Right atrium auricular region (tissue), 2 donors: ENCODE measurements at places on chromosomes 12 and 14. TPM values are rescaled to one million over a fixed set of nuclear protein-coding genes. Genes with fewer than 3 reads are reported as not detected.

NKX2-1 gene
- not detected for total RNA-seq

DNA sequence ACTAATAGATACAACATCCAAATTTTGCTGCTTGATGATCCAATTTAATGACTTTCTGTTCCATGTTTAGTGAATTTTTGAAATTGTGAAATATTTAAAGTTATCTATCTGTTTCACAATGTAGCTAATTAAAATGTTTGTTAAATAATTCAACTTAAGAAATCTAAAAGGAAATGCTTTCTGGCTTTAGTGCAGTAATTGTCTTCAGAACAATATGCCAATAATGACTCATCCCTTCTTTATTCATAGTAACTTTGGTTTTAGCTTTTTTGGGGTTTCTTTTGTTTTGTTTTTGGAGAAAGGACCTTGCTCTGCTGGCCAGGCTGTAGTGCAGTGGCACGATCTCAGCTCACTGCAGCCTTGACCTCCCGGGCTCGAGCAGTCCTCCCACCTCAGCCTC lies 479.2 kb upstream of the RGS6 start:
- no peak for DNase-seq

DNA sequence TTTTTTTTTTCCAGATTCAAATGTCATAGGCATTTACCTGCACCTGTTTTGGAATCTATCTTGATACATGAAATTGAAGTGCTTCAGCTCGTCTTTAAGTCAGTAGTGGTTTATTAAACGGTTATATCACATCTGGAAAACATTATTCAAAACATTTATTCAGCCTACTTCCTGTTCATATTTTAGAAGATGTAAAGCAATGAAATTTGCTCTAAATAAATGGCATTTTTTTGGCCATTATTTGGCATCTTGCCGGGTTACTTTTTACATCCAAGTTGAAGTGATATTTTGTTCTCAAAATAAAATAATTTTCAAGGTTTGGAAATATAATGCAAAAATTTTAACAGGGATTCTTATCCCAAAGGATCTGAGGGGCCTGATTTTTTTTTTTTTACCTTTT lies 103.1 kb downstream of the EML1 start:
- DNase-seq = no peak

DNA sequence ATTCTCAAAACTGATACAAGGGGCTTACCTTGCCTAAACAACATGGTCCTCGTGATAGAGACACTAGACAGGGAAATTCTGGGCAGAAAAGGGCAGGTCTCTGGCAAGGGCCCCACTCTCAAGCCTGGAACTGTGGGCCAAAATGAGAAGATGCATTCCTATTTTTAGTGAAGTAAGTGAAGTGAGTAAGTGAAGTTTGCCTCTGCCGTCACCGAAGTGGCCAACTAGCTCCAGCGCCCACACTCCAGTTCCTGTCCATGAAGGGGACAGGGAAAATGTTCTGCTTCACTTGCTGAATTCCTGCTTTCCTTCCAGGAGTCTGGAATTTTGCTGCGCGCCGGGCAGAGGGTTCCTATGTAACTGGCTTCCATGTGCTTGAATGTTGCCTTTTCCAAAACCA lies 1035.6 kb upstream of the TMEM132C start:
- DNase-seq = no peak

- DNase-seq = no peak
Measured at GRCh38 chr12:9701380-9702154, 31.3 kb downstream of the CLECL1 start.

GRCh38 chr12:93918262-93918661 lies 230.1 kb upstream of the PLXNC1 start:
- DNase-seq = no peak
